ENCODE measurements at places on chromosomes 13 and 19.
A peak's percentile ranks its signal among the peaks of the same experiment; 100 is the strongest.

- DNase-seq: no peak
Observed at GRCh38 chr13:38875186-38875875, 115.3 kb downstream of the STOML3 start.

- no peak for DNase-seq
Observed at GRCh38 chr13:37226971-37227370, 121.5 kb upstream of the CSNK1A1L start.

DNA sequence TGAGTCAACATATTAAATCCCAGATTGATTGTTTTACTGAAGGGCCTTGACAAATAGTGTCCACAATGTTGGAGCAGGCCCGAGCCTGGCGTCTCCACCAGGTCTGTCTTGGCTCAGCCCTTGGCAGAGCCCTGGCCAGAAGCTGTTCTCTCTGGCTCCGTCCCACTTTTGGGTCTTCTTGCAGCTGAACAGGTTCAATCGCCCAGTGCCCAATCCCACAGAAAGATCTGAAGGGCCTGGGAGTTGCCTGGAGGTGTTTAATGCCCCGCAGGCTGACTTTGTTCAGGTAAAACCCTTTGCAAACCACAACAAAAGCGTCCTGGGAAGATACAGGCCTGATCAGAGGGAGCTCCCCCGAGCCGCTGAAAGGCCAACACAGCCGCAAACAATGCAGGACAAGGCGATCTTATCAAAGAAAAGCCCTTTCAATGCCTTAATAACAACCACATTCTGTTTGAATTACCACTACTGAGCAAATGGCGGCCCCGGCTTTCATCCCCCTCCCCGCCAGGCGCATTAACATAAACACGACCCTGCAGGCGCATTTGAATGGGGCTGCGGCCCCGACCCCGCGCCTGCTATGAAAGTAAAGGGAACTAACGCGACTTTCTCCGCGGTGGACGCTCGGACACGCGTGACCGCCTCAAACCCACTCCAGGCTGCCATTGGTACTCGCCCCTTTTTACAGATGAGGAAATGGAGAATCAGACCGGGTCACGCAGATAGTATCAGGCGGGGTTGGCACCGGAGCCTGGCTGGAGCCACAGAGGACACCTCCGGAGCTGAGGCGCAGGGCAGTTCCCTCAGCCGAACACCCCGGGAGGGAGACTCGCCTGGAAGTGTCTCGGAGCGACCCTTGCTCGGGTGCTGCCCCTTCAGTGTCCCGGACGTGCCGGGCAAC lies 3.1 kb downstream of the CDX2 start:
- no peak for DNase-seq

GRCh38 chr19:23762884-23763711 lies 4.4 kb upstream of the ZNF681 start:
- peak; percentile 84 for DNase-seq

GRCh38 chr13:99956473-99957349 lies 14.9 kb downstream of the ZIC5 start:
- no peak for DNase-seq

GRCh38 chr19:55836340-55836739 lies at the start of gene NLRP4:
NLRP4 (plus strand) TSS chr19:55836540; CDS start chr19:55852081, 15,541 bp downstream.
- DNase-seq: no peak

- DNase-seq: no peak
Observed at GRCh38 chr19:48310227-48310626, 15.1 kb upstream of the EMP3 start.

DNA sequence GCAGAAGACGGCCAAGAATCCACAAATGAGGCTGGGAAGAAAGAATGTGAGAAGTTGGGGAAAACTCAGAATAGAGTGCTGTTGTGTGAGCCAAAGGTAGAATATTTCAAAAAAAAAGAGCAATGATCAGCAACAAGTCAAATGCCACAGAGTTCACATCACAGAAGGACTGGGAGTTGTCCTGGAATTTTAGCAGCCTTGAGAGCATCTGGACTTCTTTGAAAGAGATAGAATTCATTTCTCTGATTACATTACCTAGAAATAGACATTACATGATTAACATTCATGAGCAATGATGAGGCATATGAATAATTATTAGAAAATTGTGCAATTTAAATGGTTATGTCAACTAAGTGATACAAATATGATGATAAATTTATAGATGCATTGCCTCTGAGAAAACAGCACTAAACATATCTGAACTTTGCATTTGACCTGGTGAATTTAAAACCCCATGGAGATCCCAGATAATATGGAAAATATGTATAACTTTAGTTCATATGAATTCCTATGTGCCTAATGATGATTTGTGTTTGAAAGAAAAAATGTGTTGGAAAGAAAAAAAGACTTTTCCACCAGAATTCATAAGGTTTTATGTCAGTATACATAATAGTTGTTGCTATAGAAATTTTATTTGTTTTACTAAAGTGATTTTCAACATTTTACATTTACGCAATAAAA lies 186.2 kb downstream of the POSTN start:
- DNase-seq: no peak

GRCh38 chr13:113034451-113035212 lies 65.6 kb downstream of the MCF2L start:
- peak; percentile 15 for DNase-seq

DNA sequence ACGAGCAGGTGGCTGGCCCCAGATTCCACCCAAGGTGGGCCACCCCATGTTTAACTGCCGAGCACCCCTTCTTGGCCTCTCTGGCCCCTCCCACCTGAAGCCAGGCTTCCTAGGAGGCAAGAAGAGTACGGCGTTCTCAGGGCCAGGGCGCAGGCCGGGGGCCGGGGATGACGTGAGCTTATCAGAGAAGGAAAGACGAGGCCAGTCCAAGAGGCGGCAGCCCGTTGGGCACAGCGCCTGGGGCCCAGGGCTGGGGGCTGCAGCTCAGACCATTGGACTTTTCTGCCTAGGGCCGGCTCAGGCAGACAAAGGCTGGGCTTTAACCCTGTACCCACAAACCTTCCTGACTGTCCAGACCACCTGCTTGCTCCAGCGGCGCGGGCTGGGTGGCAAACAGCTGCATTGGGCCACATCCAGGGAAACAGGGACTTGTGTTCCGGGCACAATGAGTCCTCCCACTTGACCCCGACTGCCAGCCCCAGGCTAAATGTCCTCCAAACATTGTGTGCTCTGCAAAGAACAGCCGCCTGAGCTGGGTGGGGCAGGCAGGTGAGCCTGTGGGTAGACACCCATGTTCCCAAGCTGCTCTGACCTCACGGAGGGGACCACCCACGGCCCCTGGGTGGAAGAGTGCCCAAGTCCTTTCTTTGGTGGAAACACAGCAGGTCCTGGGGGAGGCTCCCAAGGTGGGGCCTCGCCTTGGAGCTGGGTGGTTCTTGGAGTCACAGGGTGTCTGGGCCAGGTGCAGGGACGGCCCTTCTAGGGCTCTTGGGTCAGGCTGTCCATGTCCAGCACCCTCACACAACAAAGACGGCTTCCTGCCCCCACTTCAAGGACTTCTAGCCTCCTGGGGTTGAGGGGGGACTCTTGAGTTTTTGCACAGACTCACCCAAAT lies 21.9 kb downstream of the COMP start:
- DNase-seq: no peak

GRCh38 chr13:112916296-112916695 lies 52.7 kb upstream of the MCF2L start:
- no peak for DNase-seq

DNA sequence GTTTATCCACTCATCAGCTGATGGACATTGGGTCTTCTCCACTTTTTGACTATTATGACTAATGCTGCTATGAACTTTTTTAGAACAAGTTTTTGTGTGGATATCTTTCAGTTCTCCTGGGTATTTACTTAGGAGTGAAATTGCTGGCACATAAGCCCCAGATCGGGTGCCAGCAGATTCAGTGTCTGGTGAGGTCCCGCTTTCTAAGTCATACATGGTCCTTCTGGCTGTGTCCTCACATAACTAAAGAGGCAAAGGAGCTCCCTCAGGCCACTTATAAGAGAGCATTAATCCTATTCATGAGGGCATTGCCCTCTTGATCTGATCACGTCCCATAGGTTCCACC lies 600 bp upstream of the ZNF226 start:
- DNase-seq: no peak

DNA sequence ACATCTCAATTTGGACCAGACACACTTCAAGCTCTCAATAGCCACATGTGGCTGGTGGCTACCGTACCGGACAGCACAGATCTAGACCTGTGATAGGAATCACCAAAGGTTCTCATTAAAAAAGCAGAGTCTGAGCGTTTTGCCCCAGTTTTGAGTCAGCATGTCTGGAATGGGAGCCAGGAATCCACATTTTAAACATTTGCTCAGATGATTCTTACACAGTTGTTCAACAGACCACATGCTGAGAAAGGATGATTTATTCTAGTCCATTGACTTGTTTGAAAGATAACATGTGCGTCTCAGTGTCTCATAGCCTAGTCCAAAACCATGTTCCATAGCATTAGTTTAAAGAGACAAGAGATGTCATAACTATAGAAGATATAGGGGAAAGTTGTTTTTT lies 53.4 kb downstream of the FLT3 start:
- DNase-seq: no peak

- DNase-seq: no peak
Observed at GRCh38 chr19:53994811-53995210, 3.4 kb downstream of the CACNG6 start.

DNA sequence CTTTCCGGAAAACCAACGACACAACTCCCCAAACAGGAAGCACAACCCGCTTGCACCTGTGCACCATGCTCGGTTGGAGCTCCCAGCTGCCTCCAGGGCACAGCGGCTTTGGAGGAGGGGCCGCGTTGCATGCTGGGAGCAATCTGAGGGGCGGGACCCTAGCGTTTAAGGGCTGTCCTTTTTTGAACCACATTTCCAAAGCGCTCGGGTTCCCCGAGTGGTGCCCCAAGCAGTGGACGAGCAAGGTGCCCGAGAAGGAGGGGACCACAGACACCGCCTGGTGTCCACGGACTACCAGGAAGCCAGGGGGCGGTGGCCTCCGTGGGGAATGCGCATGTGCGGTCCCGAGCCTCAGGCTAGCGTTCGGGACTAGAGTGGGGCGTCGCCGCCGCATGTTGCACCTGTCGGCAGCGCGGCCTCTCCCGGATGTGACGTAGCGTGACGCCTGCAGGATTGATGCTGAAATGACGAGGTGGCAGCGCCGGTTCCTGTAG lies 11.9 kb upstream of the ZNF57 start:
- DNase-seq: no peak

- DNase-seq: no peak
Observed at GRCh38 chr19:50567882-50568727, at the start of gene LRRC4B. LRRC4B (minus strand) TSS chr19:50568435; CDS start chr19:50548838, 19,597 bp downstream.

- no peak for DNase-seq
Observed at GRCh38 chr19:3360421-3361383, 5.7 kb upstream of the NFIC start.

- DNase-seq: no peak
Observed at GRCh38 chr13:66635526-66635925, 594.6 kb downstream of the PCDH9 start.

- DNase-seq: no peak
Observed at GRCh38 chr19:27754700-27755099, 1458.3 kb downstream of the UQCRFS1 start.

DNA sequence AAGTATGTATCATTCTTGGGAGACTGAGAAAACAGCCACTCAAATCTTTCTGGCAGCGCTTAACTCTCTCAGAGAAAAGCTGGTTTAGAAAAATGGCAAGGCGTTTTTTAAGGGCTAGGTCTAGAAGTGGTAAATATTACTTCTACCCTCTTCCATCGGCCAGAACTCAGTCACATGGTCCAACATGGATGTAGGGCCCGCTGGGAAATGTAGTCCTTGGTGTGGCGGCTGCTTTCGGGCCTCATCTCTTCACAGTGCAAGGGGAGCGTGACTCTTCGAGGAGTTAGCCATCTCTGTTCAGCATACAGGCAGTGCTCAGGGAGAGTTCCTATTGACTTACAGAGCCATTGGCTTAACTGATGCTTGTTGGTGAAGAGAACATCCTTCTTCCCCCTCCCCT lies 6.3 kb downstream of the VSTM2B start:
- DNase-seq: no peak

DNA sequence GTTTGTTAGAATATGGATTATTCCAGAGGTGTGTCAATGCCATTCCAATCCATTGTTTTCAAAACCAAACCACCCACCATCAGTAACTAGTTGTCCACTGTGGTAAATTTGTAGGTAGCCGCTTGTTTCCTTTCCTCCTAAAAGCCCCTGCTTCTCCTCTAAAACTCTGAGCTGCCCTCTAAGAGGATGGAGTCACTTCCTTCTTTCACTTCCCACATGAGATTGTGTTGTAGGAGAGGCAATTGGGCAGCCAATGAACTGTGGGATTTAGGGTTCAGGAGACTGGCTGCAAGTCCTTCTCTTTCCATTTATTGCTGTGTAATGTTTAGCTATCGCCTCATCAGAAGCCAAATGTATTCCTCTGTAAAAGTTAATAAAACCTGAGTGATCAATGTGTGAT lies 49.9 kb upstream of the RFXAP start:
- DNase-seq: no peak

- no peak for DNase-seq
Observed at GRCh38 chr19:55259540-55260210, 858 bp upstream of the PPP6R1 start.

- no peak for DNase-seq
Observed at GRCh38 chr19:23547816-23548430, 139.1 kb downstream of the ZNF675 start.

DNA sequence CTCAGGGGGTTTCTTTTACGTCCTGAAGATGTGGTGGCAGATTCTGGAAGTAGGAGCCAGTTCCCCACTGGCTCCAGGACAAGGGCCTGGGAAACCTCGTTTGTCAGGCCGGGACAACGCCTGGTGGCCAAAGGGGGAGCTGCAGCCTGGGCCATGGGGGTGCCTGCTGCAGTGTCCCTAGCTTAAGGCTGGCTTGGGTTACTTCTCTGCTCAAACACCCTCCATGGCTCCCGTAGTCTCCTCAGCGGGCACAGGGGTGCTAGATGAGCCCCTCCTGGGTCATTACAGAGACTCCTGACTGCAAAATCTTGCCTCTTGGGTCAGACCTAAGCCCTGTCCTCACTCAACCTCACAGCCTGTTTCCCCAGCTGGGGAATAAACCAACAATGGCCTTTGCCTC lies 14.7 kb downstream of the CILP2 start:
- DNase-seq: no peak

DNA sequence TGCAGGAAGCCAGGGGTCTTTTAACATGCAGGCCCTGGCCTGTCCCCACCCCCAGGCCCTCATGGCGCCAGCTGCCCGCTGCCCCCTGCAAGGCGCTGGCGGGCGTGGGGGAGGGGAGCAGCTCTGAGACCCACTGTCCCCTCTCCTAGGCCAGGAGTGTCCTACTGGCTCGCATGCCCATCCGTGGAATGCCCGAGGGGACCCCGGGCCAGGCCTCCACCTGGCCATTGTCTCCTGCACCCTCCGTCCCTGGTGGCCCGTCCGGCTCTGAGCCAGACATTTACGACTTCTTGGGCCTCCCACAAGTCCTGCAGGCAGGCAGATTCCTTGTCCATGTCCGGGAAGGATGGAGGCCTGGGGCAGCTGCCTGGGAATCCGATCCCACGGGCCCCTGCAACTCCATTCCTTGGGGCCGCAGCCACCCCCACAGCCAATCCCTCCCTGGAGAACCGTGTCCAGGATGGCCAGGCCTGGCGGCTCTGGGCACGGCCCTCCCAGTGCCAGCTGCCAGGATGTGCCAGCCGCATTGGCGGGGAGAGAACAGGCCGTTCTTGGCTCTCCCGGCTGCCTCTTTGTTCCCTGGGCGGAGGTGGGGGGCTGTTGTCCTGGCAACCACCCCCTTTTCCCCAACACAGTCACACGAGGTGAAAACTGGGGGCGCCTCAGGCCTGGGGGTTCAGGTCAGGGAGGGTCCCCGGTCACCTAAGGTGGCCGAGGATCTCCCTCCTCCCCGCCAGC lies 10.5 kb upstream of the PLIN3 start:
- DNase-seq: no peak

GRCh38 chr13:30865123-30866049 lies 40.7 kb upstream of the MEDAG start:
- peak; percentile 30 for DNase-seq
